ENCODE measurements at places on chromosomes 3 and 15.
A peak's percentile ranks its signal among the peaks of the same experiment; 100 is the strongest.

DNA sequence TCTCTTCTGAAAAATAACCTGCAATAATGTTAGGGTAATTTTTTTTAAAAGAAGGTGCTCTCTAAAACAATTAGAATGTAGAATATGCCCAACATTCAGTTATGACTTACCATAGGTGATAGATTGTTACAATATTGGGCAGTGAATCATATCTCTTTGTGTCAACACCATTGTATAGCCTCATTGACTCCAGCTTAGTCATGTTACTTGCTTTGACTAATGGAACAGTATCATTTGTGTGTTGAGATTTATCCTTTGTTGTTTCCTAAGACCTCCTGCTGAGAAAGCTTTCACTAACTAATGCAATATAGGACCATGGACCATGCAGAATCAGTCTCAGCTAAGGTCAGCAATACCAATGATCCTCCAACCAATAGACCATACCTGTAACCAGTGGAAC is 1106.4 kb downstream of the SI start:
- DNase-seq, result peak; percentile 1

- peak; percentile 70 for DNase-seq
Observed at GRCh38 chr3:52446631-52447511, 2.0 kb upstream of the SEMA3G start.

DNA sequence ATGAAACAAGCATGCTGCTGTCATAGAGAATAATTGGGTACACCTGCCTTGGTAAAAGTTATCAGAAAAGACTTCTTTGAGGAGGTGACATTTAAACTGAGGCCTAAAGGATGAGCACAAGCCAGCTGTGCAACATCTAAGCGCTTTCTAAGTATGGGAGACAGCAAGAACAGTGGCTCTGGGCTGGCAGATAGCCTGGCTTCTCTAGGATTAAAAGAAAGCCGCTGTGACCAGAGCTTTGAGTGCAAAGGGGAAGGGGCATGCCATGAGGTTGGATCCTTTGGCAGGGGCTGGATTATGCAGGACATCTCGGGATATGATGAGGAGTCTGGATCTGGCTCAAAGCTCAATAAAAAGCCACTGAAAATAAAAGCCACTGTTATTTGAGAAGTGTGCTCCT is 99.2 kb downstream of the FBN1 start:
- DNase-seq, result no peak

DNA sequence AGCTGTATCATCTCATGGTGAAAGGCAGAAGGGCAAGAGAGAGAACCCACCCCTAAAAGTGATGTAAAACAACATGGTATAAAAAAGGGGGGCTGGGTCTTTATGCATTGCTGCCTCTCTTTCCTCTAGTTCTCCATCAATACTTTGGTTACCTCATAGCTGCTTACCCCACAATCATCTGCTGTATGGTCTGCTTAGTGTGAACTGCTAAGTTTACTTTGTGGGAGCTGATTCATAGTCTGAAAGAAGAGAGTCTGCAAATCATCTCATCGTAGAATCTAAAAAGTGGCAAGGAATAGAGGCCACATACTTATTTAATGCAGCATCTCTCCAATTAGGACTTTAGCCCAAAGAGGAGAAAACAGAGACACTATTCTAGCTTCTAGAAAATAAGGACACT is 546.8 kb downstream of the GBE1 start:
- DNase-seq, result peak; percentile 32

- no peak for DNase-seq
Observed at GRCh38 chr3:40566694-40567093, 41.9 kb downstream of the ZNF621 start.

GRCh38 chr3:64422932-64423331 is 197.7 kb upstream of the PRICKLE2 start:
- DNase-seq, result no peak

- DNase-seq, result no peak
Observed at GRCh38 chr15:56982987-56983386, 64.5 kb downstream of the TCF12 start.

DNA sequence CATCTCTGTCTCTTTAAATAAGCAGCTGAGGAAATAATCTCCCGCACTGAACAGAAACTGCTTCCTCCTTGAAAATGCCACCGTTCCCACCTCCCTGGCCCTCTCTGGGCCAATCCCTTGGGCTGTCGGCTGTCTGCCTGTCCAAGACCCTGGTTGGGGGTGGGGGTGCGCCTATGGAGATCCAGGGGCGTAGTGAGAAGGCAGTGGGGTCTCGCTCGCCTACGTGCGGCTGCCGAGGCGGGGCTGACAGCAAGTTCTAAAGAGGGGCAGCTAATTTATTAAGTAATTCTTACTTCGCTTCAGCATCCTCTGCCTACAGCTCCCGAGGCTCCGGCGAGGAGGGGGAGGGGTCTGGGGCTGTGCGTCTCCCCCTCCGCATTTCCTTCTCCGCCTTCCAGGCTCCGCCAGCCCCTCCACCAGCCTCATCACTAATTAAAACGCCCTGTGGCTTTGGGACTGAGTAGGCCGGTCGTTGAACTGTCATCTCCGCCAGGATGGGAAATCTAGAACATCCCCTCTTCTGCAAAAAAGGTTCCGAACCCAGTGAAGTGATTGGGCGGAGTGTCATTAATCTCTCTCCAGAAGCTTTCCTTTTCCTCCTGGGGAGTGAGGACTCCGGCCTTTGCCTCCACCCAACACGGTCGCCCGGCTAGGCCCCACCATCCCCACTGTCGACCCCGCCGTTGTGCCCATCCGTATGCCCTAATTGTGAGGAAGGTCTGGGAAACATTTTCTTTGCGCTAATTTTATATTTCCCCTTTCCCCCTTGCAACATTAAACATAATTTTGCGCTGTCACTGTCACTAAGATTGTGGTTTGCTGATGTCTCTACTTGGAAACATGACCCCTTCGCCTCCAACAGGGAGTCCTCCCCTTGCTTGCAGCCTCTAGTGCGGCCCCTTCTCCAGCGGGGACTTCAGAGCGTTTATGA is 16.9 kb downstream of the NR2F2 start:
- DNase-seq, result peak; percentile 76

DNA sequence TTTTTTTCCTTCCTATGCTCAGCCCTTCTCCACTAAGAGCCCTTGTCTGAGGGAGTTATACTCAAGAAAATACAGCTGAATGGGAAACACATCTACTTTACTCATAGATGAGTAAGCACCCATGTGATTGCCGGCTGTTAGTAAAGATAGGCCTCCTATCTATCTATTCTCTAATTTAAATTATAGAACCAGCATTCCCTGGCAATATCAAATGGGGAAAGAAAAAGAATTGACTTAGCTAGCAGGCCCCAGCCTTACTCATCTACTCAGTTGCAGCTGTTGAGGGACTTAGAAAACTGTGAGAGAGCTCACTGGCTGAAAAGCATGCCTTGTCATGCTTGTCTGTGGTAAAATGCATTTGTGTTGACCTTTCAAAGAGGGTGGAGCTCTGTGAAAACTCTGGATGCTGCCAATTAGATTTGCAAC is 116.9 kb upstream of the LRRFIP2 start:
- DNase-seq, result peak; percentile 84

DNA sequence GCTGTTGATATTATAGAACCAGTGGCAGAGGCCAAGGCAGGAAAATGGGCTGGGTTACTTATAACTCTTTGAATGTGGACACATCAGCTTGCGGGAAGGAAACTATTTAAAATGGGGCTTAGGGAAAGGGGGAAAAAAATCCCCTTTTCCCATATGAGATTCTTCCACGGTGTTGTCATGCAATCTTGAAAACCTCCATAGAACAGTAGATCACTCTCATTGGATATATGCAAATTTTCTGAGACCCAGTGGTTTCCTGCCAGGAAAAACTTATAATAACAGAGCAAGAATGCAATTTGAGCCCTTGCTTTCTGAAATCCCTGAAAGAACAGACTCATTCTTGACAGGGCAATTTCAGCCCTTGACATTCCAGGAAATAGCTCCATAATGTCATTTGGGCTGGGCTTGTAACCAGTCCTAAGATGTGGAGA is 31.1 kb downstream of the TMEM212 start:
- DNase-seq, result peak; percentile 94

- DNase-seq, result no peak
Observed at GRCh38 chr3:69292185-69292584, 93.7 kb downstream of the FRMD4B start.

DNA sequence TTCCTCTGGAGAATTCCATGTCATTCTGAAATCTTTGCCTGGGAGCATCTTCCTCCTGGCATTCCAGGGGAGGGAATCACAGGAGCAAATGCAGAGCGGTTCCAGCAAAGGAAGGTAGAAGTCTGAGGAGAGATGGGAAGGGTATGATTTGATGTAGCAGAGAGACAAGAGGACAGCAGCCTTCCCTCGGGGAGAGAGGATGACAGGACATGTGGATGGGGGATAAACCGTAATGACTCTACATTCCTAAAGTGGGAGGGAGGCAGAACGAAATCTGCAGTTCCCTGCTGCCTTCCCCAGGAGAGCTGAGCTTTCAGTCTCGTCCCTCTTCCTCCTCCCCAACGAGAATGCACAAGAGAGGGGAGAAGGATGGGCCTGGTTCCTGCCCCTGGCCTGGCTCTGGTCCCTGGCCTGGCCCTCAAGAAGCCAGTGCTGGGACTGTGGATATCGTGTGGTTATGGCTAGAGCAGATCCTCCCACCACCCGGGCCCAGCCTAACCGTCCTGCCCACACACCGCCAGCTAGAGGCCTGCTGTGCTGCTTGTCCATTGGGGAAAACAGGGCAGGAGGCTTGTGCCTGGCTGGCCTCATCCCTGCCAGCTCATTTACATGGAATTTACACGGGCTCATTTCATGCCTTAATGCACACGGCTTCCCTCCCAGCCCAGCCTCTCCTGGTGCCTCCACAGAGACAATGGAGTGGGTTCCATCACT is 26.6 kb downstream of the SEMA7A start:
- DNase-seq, result peak; percentile 88

- DNase-seq, result no peak
Observed at GRCh38 chr3:72582211-72582878, 265.9 kb downstream of the SHQ1 start.

DNA sequence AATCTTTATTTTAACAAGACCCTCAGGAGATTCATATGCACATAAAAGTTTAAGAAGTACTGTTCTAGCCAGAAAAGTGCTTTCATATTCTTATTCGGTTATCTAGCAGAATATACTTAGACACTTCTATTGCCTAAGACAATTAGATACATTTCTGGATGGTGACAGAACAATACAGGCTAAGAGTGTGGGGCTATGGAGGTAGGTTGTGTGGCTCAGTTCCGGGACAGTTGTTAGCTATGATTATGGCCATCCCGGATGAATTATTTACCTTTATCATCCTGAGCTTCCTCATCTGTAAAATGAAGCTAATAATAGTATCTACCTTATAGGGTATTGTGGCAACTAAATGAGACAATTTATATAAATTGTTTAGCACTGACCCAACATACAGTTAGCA is 6.6 kb downstream of the FAM98B start:
- no peak for DNase-seq

DNA sequence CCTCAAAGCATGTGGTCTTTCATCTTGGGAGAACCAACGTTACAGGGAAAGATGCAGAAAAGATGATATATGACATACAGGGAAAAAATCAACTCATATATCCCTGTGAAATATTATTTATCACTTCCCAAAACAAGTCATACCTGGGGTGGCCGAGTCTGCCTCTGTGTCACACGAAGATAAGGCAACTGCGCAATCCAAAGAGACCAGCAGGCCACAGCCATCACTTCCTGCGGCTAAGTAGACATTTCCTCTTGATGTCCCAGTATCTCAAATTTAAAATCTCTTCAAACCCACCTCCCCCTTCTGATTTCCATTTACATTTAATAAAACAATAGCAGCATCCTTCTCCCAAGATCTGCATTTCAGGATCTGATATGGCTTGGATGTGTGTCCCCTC is 71.5 kb downstream of the IGF2BP2 start:
- no peak for DNase-seq

- DNase-seq, result no peak
Observed at GRCh38 chr3:190718097-190718496, 144.4 kb downstream of the GMNC start.

DNA sequence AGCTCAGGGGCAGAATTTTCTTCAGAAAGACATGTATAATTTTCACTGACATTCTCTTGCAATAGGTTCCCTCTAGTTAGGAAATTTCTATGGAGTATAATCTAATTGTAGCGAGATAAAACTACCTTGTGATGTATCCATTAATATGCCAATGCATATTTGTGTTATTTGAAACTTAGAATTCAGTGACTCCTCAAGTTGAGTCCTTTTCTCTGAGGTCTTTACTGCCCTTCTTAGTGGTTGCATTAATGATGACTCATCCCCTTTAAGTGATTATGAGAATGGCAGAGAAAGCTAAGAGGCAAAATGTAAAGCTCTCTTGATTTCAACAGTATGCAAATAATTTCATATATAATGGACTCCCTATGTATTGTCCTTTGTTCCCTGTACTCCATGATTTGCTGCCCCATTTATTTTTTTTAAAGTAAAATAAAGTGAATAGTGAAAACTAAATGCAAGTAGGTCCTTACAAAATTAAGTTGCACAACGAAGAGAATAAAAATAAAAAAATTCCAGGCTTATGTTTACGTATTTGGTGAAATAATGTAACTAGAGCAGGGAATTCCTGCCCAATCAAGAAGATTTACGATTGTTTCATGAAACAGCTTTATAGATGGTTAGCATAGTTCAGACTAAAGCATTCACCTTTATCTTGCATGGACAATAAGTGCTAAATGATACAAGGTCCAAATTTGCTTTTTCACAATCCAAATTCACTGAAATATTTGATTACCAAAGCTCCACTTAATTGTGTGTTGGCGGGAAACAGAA is 78.1 kb downstream of the ZPLD1 start:
- no peak for DNase-seq

DNA sequence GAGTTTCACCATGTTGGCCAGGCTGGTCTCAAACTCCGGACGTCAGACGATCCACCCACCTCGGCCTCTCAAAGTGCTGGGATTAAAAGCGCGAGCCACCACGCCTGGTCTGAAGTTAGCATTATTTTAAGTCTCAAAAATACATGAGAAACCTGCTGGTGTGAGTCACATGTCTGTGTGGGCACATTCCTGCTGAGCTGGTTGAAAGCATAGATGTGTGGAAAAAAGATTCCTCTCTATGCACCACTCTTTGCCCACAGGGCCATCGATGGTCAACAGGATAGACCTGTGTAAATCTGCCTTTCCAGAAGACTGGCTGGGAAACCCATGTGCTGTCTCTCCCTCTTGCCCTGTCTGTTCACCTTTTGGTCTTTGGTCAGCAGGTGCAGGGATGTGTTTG is 63.5 kb downstream of the CHRD start:
- no peak for DNase-seq

All from cardiac fibroblast (primary cell).